ENCODE measurements at places on chromosomes 7 and 10.

DNA sequence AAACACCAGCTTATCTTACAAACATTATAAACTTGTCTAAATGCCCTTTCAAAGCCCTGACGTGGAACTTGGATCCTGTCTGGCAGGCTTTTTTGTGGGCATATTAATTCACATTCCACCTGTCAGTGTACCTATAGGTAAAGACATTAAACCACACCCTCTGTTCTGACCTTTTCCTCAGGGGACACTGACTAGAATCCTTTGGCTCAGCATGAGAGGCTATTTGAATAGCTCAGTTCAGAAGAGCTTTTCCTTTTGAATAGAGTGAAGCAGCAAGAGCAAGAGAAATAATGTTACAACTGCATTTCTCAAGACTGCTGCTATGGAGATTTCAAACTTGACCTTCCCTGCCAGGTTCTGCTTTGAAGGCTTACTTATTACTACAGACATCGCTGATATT is 76.9 kb downstream of the CYP51A1 start:
- no peak for DNase-seq

GRCh38 chr10:78626471-78626870 is 442.3 kb upstream of the ZMIZ1 start:
- no peak for DNase-seq

DNA sequence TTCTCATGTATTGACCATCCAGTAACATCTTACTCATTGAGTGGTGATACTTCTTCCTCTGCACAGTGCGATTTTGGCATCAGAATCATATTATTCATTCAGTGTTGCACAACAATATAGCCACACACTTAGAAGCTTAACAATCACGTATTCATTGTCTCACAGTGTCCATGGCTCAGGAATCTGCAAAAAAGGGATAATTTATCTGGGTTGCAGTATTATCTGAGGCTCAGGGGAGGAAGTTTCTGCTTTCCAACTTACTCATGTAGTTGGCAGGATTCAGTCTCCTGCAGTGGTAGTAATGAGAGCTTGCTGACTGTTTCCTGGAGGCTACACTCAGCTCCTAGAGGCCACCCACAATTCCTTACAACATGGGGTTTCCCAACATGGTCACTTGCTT is 803.6 kb downstream of the SORCS1 start:
- no peak for DNase-seq

DNA sequence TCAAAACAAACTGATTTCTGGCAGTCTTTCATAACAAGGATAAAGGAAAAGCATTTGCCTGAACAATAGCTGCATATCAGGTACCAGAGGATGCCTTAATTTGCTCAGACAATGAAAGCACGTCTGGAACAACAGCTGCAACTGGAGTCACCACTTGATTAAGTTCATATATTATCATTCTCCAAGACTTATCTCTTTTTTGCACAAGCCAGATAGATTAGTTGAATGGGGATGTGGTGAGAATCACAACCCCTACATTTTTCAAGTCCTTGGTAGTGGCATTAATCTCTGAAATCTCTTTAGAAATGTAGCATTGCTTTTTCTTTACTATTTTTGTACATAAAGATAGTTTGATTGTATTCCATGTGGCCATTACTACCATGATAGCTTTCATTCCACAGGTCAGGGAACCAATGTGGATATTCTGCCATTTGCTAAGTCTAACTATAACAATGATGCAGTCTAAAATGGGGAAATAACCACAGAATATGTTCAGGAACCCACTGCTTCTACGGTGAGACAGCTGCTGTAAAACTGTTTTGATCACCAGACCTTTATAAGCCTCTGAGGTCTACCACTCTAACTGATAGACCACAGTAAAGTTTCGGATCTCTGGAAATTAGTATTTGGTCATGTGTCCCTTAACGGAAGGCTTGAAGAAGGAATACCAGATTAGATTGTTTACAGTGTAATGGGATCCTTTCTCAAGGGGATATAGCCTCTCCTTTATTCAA is 1176.2 kb downstream of the DNAJB9 start:
- no peak for DNase-seq

DNA sequence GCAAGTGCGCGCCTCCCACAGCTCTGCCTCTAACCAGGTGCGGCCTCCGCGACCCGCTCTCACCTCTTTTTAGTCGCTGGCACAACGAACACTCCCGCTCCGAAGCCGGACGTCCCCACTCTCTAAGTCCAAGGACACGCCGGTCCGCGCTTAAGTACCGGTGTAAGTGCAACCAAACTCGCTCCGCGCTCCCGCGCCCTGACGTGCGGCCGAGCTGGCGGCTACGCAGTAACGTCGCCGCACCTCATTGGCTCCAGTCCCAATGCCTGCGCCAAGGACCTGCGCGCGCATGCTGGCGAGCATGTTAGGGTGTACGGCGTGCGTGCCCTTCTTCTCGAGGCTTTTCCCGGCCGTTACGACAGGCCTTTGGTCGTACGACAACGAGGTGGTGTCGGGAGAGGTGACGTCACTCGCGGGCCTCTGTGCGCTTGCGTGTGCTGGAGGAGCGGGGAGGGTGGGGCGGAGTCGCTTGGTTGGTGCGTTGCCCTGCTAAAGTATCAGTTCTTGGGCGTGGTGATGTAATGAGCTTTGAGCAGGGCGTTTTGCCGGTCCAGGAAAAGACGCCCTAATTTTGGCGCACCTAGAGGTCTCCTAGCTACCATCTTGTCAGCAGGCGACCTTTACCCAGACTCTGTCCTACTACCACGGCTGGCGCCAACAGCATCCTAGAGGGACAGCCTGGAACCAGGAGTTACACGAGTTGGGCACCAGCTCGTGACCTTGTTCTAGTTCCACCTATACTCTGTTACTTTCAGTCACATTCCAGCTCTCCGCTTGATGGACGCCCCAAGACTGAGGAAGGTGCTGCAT is at the start of gene CYCS:
TSS of gene CYCS (minus strand) at position 124 of the 810 bp plus-strand sequence. CDS start 1,141 bp downstream, outside the sequence.
- peak; percentile 100 for DNase-seq

DNA sequence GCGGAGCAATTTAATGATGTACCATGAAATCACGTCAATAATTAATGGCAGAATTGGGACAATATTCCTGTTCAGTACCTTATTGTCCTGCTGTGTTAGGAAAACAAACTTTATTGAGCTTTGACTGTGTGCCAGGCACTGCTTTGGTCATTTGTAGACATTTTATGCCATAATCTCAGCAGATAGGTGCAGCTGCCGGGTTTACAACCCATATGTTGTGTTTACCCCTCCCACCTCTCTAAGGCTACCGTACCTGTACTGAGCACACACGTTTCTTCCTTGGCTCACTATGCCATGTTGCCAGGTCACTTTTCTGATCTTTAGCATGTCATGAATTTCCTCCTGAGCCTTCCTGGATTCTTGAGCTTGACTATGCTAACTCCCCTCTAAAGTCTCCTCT is 422.2 kb downstream of the PHTF2 start:
- no peak for DNase-seq

DNA sequence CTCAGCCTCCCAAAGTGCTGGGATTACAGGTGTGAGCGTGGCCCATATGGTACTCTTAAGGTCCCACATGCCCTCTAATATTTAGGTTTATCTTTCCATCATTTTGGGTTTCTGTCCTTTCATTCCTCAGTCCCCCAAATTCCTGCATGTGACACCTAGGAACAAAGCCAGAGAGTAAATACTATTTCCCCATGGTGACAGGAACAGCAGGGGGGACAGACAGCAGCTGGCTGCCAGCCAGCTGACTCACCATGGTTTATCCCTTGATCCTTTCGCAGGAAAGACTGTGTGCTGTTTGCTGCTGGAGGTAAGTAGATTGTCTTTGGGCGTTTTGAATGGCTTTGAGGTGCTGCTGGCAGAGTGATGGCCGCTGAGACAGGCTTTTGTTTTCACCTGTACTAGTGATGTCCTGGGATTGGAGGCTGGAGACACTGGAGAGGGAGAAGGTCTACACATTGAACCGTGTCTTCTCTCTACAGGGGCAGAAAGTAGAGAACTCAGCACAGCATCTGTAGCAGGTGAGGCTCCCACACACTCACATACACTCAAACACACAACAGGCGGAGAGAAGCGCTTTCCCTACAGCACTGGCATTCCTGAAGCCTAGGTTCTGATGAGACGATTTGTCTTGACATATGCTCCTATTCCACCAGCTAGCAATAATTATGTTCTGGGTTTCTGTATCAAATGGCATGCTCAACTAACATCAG is 83.7 kb upstream of the EFCAB10 start:
- no peak for DNase-seq

DNA sequence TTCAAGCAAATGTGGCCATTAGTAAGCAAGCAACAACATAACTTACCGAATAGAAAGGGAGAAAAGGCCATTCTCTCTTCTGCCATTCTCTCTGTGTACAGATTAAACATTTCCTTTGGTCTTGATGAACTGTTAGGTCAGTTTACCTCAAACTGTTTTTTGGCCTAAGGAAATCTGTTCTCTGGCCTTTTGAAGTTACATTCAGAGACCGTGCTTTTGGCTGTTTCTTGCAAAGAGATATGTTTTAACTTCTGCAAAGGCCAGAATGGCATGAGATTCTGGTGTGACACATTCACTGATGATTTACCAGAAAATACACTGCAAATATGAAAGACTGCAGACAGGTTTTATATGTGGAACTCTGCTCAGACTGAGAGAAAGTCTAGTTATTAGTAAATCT is 22.2 kb downstream of the AHR start:
- DNase-seq, result no peak

- no peak for DNase-seq
Observed at GRCh38 chr7:90404777-90405176, 1.5 kb downstream of the CLDN12 start.

Measured in mesenteric fat pad (tissue), 1 donor.